Fibroblast of villous mesenchyme (primary cell): ENCODE measurements at places on chromosomes 4 and X.
A peak's percentile ranks its signal among the peaks of the same experiment; 100 is the strongest.

- DNase-seq: no peak
These were observed 430.4 kb downstream of the ADGRL3 start for GRCh38 chr4:61630548-61630947.

GRCh38 chr4:114780205-114780604 lies 181.6 kb downstream of the UGT8 start:
- peak; percentile 3 for DNase-seq

- peak; percentile 94 for DNase-seq
These were observed 43.6 kb downstream of the TSC22D3 start for GRCh38 chrX:107731831-107732502.

- no peak for DNase-seq
These were observed 14.1 kb upstream of the CYTL1 start for GRCh38 chr4:5033281-5033841.

- DNase-seq: peak; percentile 7
These were observed 183.4 kb downstream of the KIT start for GRCh38 chr4:54840992-54841768.
